ENCODE measurements at places on chromosomes 6 and 20.
A peak's percentile ranks its signal among the peaks of the same experiment; 100 is the strongest.

DNA sequence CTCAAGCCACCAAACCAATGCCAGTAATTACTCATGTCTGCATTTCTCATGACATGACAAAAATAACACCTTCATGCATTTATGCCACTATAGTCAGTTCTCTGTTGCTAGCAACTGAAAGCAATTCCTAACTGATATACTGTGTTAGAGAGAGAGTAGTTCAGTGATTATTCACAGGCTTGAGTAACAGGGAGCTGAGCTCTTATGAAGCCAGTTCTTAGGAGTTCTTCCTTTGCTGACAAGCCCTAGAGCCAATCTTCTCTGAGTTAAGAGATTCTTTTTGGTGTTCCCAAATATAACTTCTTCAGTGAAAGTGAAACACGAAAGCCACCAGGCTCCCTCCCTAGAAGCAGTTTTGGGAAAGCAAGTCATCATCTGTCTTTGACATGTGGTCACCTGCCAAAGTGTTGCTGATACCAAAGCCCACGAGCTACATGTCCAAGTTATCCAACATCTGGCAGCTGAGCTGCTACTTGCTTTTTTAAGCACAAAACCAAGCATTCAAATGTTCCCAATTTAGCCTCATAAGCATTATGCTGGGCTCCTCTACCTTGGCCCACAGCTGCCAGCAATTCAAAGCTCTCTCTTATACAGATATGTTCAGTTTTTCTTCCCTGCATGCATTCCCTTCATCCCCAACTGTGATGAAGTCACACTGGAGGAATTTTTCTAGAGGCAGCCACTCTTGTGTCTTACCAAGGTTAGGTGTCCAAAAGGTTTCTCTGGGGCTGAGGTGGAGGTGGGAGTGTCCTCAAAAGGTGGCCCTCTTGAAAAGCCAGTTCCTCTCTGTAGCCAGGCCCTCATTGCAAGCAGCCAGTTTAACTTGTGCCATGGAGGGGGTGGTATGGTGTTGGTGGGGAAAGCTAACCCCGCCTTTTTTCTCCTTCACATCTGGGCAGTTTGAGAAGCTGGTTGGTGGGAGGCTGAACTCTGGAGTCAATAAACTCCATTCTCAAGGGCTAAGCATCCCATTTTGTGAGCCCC is 92.7 kb upstream of the ARMC2 start:
- DNase-seq = no peak

- no peak for DNase-seq
These were observed 45.1 kb downstream of the FNDC1 start for GRCh38 chr6:159214281-159214680.

DNA sequence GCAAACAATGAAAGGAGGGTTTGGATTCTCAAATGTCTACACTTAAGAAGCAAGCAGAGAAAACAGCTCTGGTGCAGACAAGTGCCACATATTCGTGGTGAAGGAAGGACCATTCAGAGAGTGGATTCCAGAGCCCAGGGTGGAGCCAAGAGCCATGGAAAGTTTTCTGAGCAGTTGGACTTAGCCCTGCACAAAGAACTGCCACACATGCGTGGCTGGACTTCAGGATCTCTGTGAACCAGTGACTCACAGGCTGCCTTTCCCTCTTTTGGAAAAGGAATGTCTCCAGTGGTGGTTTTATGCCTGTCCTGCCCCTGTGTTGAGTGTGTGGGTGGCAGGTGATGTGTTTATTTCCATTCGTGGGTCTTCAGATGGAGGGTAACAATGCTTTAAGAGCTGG is 489.5 kb downstream of the CDH26 start:
- DNase-seq = no peak

DNA sequence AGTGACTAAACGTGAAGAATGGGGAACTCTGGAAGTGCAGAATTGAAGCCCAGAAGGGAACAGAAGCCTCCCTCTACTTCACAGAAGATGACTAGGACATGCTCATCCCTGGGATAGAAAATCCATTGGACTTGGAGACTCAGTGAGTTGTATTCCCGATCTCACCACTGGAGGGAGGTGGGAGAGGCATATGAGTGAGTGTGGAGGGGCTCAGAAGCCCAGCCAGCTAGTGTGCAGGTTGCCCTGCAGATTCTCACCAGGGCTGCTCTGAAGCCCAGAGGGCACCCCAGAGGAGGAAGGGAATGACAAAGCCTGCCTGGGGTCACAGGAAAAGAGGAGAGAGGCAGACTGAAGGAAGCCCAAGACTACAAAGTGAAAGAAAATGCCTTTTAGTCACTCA is 42.1 kb upstream of the HLA-E start:
- DNase-seq = peak; percentile 87

- no peak for DNase-seq
These were observed 50.3 kb downstream of the SNAI1 start for GRCh38 chr20:50032955-50033666.

DNA sequence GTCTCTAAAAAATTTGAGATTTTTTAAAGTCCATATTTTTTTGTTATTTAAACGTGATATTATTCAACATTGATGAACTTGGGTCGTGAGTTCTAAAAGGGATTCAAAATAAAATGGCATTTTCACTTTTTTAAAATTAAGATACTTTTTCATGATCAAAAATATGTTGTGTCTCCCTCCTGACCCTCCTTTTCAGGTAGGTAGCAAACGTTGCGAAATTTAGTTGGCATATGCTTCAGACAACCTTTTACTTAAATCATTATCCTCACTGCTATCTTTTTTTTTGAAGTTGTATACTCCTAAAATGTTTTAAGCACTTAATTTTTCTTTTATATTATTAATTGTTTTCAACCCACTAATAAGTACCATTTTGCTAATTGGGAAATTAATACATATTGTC is 133.5 kb downstream of the ARHGAP18 start:
- no peak for DNase-seq

- no peak for DNase-seq
These were observed 200.3 kb downstream of the EDN1 start for GRCh38 chr6:12490351-12490903.

GRCh38 chr6:140011537-140011936 is 637.1 kb upstream of the CITED2 start:
- DNase-seq = no peak

DNA sequence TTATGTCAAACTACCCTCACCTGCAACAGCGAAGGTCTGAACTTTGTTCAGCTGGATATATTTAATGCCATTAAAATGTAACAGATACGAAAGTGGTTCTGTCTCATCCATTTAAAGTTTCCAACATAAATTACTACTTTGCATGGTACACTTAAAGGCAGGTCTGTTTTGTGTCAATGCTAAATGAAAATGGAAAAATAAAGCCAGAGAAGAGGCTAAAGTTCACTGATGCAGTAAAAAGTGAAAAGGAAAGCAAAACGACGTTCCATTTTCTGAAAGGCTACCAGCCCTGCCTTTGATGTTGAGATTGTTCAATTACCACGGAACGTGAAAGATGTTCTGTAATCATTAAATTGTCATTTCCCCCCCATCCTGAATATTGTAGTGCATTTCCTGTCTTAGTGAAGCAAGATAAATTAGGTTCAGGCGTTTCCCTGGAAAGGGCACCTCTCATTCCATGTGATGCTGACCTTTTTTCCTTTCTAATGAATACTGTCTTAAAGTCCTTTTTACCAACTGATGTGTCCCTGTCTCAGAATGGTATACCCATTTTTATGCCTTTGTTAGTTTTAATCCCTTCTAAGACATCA is 334.7 kb upstream of the JAG1 start:
- no peak for DNase-seq

- DNase-seq = no peak
These were observed 187.1 kb downstream of the ID4 start for GRCh38 chr6:20024316-20024673.

- no peak for DNase-seq
These were observed 1.0 kb upstream of the APMAP start for GRCh38 chr20:24993337-24994185.

- DNase-seq = no peak
These were observed 76.6 kb upstream of the CHD6 start for GRCh38 chr20:41694796-41695195.

DNA sequence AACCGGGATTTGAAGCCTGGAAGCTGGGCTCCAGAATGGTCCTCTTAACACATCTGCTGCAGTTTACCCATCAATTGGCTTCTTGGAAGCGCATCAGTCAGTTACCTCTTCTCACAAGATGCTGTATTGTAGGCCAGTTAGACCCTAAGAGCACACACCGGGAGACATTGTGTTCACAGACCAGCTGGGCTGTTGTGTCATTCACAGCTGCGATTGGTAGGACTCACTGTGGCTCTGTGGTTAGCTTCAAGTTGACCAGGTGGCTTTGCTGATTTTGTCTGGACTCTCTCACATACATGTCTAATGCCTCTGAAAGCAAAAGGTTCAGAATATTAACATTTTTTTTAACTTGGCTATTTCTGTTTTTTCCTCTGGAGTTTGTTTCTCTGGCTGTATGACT is 64.8 kb downstream of the SNX9 start:
- DNase-seq = no peak

- no peak for DNase-seq
These were observed 6.3 kb upstream of the NAA20 start for GRCh38 chr20:20010639-20011500.

DNA sequence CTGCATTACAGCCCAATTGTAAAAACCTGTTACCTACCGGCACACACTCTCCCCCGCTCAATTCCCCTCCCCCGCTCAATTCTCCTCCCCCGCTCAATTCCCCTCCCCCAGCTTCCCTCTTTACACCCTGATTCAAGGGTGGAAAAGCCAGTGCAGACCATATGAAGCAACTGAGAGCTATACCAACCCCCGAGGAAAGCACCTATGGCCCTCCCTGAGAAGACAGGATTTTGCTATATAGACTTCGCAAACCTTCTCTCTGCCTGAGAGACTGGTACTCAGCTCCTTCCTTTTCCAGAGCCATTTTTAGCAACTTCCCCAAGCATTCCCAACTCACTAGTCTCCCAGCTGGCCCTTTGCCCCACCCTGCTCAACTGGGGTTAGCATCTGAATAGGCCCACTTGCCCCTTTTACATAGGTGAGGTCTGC is 7.6 kb downstream of the GNAS-AS1 start:
- peak; percentile 82 for DNase-seq

DNA sequence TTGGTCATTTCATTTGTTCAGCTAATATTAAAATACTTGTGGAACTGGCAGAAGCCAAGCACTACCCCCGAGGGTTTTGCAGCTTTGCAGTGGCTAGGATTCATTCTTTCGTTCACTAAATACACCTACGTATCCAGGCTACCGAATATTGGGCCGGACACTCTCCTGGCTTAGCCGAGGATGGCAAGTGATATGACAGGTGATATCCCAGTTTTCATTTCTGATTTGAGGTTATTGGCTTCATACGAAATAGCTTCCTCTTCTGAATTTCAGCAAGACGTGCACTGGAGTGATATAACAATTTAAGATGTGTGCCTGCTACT is 536 bp upstream of the MTFR2 start:
- DNase-seq = no peak

- DNase-seq = no peak
These were observed 24.8 kb downstream of the RREB1 start for GRCh38 chr6:7132398-7133035.

GRCh38 chr6:18160911-18161310 is 5.7 kb downstream of the KDM1B start:
- no peak for DNase-seq

- DNase-seq = no peak
These were observed 10.0 kb downstream of the FRK start for GRCh38 chr6:116050737-116051136.

GRCh38 chr6:40755046-40755681 is 168.0 kb upstream of the LRFN2 start:
- DNase-seq = peak; percentile 43

GRCh38 chr6:27865850-27866356 is 46.3 kb downstream of the OR2B2 start:
- no peak for DNase-seq

DNA sequence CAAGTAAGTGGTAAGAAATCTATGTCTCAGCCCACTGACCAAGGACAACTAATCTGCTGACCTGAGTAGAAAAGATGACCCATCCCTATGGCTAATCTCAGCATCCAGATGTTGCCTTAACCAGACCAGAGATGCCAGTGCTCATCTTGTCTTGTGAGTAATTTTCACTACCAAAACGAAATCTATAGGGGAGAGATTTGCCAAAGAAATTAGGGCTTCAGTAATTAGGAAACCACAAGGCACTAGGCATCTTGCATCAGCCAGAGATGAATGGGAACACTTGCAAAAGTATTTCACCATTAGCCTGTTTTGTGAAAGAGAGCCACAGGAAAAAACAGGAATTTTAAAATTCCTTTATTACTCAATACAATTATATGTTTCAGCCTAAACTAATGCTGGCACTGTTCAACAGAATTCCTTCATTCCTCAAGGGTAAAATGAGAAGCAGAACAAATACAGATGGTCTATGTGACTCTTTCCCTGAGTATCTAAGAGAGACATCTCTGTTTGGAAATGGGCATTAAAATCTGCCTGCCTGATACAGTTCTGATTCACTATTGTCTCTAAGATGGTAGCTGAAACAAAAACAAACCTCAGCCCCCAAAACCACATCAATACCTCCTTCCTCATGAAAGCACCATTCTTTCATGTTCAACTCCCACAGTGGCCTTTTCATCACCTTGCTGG is 87.8 kb downstream of the GMDS start:
- no peak for DNase-seq

GRCh38 chr20:61644378-61645076 is 392.5 kb downstream of the CDH4 start:
- no peak for DNase-seq

DNA sequence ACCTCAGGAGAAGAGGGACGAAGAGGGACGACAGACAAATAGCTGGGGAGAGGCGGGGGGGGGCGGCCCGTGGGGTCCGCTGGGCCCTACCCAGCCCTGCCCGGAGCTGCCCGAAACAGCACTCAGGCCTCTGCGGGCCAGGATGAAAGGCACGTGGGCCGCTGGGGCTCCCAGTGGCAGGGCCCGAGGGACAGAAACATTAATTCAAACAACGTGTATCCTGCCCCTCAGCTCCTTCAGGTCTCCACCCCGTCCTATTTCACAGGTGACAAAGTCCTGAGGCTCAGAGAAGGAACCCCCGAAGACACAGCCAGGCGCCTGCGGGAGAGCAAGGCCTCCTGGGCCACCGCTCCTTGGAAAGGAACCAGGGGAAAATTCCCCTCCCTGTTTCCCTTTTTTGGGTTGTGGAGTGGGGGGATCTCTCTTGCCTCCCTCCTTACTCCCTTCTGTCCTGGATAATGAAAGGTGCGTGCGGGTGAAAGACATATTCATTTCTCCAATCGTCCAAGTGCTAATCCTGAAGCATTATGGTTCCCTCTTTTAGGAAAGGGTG is 93.3 kb downstream of the RNASET2 start:
- no peak for DNase-seq

DNA sequence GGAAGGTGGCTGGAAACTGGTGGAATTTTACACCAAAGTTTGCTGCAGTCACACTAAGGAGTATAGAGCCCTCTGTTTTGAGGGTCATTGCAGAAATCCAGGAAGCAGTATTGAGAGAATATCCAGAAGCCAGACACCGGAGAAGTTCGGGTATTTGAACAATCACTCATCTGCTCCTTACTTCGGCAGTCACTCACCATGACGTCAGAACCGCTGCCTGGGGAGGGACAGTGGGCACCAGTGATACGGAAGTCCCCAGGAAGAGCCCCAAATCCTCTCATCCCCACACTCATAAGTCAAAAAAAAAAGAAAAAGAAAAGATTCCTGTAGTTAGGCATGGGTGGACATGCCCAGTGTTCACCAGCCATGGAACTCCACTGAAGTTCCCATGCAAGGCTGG is 4.0 kb downstream of the LY6G5C start:
- DNase-seq = no peak
